ENCODE measurements at places on chromosomes 7 and 10.

DNA sequence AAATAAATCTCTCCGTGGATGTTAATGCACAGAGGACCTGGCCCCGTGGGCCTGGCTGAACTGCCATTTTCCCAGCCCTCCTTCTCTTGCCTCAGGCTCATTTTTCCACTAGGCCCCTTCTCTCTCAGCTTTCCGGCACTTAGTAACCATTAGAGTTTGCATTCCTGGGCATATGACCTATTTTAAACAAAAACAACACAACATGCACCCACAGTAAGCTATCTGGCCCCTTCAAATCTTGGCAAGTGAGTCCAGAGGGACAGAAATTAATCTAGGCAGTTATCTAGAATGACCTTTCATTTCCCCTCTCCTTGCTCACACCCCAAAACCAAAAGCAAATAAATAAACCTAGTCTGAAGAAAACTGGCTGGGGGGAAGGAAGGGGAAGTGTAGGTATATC lies 11.7 kb downstream of the FBXW4 start:
- DNase-seq, result peak; percentile 33

DNA sequence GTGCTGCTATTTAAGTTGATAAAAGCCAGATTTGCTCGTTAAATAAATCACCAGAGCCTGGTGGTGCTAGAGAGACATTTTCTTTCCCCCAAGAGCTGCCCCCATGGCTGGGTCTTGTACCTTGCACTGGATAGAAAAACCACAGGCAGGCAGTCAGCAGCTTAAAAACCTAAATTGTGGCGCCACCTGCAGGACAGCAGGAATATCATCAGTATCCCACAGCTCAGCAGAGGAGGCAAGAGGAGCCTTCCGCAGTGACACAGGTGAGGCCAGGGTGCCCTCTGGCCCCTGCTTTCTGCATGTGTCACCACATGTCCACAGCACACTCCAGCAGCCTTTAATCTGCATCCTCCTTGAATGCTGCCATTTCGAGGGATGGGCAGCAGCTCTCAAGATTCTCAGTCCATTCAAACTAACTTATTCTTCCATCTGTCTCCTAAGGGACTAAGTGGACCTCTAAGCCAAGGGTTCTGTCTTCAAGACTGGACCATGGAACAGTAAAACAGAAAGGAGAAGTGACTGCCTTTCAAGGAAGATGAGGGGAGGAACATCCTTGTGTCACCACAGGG lies 4.5 kb upstream of the PLXNA4 start:
- peak; percentile 56 for DNase-seq

DNA sequence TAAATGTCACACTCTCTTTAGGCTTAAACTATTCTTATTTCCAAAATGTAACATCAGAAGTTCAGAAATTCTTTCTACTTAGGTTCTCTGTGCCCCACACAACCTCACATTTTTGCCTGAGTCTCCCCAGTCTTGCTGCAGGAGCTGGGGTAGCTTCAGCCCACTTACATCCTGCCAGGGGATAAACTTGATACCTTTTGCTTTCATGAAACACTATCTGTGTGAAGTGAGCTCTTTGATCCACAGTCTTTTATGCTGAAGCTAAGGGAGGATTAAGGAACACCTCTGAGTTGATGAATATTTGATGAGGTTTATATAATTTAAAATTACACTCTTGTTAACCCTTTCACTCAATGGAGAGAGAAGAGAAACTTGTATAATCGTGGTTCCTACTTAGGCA lies 341.0 kb downstream of the AUTS2 start:
- DNase-seq, result no peak

- DNase-seq, result no peak
Observed at GRCh38 chr10:21702633-21703111, 168.6 kb downstream of the MLLT10 start.

DNA sequence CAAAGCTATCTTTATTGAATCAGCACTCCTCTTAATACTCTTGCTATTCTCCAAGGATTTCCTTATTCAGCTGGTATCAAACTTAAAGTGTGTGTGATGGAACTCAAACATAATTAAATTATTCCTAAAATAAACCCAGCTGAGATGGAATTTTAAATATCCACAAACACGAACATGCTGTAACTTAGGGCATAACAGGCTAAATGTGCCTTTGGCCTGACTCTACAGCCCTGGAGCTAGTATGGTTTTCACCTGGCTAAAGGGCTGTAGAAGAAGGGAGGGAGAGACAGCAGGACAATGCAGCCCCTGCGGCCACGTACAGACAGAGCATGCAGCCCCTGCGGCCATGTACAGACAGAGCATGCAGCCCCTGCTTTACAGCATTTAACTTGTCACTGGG lies 34.0 kb downstream of the ESYT2 start:
- DNase-seq, result no peak

Measured in amniotic epithelial cell (primary cell).